ENCODE measurements at places on chromosomes 1 and 21.

GRCh38 chr1:28832966-28833365 lies 21.0 kb downstream of the OPRD1 start:
- DNase-seq = no peak

DNA sequence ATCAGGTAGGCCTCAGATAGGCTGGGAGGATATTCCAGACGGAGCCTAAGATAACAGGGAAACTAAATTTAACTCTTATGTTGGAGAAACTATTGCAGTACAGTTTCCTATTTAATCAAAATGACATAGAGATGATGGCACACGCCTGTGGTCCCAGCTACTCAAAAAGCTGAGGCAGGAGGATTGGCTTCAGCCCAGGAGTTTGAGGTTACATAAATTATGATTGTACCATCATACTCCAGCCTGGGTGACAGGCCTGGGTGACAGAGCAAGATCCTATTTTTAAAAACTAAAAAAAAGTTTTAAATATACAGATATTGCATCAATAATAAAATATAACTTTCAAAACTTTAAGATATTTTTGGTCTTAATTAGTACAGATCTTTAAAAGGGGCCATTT lies 25.2 kb upstream of the TAL1 start:
- no peak for DNase-seq

- DNase-seq = no peak
Measured at GRCh38 chr1:248851390-248851789, 7.5 kb downstream of the ZNF692 start.

DNA sequence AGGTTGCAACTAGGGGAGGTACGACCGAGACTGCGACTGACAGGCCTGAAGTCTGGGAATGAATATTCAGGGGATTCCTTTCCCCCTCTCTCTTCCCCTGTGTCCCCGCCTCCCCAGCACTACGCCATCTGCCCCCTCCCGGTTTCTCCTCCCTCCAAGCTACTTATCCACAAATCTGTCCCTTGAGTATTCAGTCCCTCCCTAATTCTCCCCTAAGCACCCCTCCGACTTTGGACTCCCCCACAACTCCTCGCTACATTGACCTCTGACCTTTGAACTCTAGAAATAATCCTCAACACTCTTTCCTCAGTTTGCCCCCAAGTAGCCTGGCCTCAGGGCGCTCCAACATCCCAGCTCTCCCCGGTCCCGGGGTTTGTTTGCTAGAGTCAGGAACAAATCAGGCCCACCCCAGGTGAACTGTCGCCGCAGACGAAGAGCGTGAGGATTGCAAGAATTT lies 393 bp downstream of the LYSMD1 start:
- no peak for DNase-seq

DNA sequence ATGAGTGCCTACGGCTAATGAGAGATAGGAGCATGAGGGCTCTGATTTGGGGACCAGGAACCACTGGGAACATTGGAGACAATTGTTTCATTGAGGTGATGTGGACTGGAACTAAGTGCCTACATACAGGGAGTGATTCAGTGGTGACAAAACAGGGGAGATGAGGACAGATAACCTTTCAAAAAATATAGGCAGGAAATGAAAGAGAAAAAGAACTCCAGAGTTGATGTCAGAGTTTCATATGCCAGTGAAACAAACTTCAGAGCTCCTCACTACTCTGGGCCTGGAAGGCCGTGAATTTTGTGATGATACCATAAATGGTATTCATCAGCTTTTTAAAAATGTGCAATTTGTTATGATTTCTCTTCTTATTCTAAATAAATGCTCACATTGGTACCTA lies 39.3 kb downstream of the FASLG start:
- DNase-seq = no peak

DNA sequence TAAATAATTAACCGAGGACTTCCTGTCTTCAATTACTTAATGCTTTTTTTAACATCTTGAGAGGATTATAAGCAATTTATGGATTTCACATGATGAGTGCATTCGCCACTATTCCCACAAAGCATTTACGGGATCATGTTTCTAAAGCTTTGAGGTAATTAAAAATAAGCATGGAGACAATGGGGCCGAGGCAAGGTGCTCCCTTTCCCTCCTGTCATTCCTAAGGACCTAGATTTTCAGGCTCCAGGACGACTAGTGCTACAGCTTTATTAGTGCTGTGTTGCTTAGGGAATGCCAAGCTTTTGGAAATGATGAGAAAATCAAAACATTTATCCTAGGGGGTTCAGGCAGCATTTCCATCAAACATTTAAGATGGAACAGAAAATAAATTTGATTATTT lies 209.2 kb downstream of the KCTD3 start:
- DNase-seq = no peak

DNA sequence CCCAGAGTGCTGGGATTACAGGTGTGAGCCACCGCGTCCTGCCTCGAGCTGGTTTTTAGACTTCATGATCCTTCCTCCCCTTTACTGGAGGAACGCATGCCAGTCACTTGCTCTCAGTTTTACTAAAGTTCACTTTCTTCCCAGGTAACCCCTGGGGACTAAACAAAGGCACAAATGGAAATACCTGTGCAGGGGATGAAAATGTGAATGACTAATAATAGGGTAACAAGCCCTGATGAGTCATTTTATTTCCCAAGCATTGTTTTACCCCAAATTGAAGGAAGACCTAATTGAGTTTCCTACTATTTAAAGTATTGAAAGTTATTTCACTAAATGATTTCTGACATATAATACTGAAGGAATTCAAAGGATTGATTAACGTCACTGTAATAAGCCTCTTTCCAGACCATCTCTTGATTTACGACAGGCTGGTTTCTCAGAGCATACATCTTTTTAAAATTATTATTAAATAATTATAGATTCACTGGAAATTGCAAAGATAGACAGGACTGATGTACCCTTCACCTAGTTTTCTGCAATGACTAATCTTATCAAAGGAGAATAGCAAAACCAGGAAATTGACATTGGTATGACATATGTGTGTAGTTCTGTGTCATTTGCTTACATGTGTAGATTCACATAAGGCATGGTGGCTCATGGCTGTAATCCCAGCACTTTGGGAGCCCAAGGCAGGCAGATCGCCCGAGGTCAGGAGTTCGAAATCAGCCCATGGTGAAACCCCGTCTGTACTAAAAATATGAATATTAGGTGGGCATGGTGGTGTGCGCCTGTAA lies 53.2 kb upstream of the SOD1 start:
- DNase-seq = no peak

Data from stimulated activated CD4-positive, alpha-beta T cell treated with anti-CD3 and anti-CD28 coated beads, Interleukin-12 subunit alpha, Interleukin-12 subunit beta, amount 100 ng/mL, for 24 hours (primary cell).